Brain pericyte (primary cell): ENCODE measurements at places on chromosomes 4 and X.

- DNase-seq, result no peak
Observed at GRCh38 chr4:174946246-174946645, 28.1 kb downstream of the ADAM29 start.

GRCh38 chrX:15129412-15129811 lies 140.5 kb downstream of the ASB9 start:
- no peak for DNase-seq

DNA sequence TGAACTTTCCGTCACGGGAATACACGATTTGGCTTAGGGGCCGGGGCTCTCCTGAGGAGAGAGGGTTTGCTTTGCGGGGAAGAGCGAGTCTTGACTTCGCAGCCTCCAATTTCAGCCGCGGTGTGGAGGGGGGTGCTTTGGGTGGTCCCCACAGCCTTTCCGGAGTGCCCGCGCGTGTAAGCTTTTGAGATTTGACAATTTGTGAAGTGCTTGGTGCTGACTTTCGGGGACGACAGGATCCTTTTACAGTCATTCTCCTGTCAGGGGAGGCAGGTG lies 355 bp downstream of the SCML1 start:
- DNase-seq, result no peak

DNA sequence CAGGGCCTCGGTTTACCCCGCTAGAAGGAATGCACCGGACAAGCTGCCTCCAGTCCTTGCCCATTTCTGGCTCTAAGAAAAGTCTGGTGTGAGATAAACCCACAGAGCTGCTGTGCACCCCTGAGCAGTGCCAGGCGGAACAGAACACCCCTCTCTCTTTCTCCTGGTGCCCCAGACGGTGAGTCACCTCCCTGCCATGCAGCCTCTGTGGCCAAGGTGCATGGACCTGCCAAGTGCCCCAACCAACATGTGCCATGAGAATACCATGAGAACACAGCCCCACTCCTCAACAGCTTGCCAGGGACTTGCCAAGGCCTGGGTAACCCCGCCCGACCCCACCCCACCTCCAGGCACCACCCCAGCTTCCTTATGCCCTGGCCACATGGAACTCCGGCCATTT lies 47.7 kb upstream of the MAN2B2 start:
- no peak for DNase-seq

- DNase-seq, result no peak
Observed at GRCh38 chr4:27176881-27177280, 316.2 kb downstream of the STIM2 start.

DNA sequence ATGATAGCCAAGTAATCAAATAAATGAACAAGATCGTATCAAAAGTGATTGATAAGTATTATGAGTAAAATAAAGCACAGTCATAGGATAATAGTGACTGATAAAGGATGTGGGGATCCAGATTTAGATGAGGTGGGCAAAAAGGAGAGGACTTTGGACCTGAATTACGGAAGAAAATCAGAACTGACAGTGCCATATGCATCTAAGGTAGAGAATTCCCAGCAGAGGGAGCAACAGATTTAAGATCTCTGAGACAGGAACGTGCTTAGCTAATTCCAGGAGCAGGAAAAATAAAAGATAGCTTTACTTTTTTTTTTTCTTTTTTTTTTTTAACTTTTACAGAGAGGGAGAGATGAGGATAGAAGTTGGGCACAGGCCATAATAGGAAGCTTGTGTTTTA lies 189.9 kb downstream of the NWD2 start:
- DNase-seq, result no peak

GRCh38 chr4:26196567-26196966 lies 124.2 kb upstream of the RBPJ start:
- DNase-seq, result no peak

DNA sequence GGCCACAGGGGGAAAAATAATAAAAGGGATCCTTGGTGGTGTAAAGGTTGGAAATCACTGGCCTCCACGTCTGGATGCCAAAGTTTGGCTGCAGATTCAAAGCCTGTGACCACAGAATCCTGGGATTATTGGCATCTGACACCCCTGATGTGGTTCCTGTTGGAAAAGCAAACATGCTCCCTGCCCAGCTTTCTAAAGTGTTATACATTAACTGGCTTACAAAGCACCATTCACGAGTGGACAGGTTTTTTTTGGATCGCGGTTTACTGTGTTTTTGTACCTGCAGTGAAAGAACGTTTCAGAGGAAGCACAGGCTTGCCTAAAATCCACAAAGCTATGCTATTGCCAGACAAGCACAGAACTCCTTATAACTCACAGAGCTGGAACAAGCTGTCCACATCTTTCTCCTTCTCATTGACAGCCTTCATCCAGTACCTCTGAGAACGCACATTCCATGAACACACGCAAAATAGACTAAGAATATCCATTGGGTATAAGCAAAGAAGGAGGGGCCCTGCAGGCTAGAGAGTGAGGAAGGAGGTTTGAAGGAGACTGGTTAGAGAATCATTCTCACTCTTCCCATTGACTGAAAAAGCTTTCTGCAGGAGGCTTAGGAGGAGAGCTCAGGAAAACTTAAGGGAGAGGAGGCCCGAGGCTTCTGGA lies 14.5 kb upstream of the CAPN6 start:
- no peak for DNase-seq

- no peak for DNase-seq
Observed at GRCh38 chr4:168724243-168724642, 227.4 kb downstream of the PALLD start.

DNA sequence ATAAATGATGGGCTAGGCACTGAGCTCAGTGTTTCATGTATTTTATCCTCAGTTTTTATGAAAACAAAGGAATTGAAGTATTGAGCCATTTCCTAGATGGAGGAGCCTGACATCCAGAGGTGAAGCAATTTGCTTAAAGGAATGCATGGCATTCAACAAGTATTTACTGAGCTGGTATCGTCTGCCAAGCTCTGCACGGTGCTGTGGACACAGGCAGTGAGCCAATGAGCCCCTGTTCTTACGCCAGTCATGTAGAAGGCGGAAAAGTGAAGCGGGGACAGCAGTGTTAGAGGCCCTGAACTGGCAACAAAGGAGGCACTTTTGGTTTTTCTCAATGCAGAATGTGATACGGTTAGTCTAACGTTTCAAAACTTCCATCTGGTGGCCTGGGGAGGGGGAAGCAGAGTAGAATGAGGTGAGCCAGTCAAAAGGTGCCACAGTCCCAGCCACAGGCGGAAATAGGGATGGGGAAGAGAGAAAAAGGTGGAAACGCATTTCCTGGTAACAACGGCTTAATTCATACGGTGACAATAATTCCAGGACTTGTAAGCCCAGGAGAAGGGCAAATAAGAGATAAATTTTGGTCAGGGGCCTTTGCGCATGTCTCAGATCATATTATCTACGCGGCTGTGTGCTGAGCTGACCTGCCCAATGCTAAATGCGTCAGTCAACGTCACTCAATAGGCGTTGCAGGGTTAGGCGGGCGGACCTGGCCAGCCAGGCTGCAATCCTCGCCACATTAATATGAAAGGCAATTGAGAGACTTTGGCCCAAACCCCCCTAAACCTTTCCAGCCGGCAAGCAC lies 133.9 kb downstream of the AFAP1 start:
- no peak for DNase-seq

GRCh38 chr4:153725136-153725830 lies 34.5 kb downstream of the RNF175 start:
- DNase-seq, result no peak

DNA sequence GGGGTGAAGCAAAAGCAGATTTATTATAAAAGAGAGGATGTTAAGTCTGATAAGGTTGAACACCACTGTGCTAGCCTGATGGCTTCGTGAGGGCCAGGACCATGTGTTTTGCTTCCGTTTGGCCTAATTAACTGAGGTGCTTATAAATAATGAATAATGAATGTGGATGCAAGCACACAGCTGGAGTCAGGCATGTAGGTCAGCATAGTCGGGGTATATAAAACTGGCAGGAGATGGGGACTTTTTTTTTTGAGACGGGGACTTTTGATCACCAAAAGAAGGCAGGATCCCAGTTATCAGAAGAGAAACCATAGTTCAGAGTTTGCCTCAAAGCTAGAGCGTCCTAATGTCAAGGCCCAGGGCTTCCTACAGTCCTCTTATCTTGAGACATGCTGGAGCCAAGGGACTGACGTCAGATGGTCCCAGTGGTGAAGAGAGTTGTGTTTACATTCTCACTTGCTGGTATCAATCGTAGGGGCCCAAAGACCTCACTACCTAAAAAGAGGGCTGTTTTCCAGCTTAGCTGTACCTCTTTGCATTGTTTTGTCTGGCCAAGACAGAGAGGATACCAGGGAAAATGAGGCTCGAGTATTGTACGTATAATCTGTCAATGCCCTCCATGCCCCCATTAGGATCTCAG lies 50.4 kb downstream of the RTL9 start:
- no peak for DNase-seq

DNA sequence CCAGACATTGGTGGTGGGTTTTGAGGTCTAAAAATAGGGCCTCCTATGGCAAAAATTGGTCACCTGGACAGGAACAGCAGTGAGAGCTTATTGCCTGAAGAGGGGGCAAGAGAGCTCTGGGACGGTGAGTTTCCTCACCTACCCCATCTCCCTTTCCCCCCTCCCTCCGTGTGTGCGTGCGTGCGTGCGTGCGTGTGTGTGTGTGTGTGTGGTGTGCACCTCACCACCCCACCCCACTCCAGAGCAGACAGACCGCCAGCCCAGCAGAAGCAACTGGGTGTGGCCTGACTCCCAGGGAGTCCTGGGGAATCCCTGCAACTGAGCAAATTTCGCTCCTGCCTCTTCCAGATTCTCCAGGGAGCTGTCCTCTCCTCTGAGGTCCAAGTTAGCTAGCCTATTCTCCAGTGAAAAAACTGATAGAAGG lies 44.7 kb downstream of the PRPS1 start:
- DNase-seq, result no peak

GRCh38 chr4:3340038-3340699 lies 47.3 kb downstream of the RGS12 start:
- DNase-seq, result no peak

GRCh38 chr4:151013944-151014343 lies 1.1 kb downstream of the LRBA start:
- no peak for DNase-seq

DNA sequence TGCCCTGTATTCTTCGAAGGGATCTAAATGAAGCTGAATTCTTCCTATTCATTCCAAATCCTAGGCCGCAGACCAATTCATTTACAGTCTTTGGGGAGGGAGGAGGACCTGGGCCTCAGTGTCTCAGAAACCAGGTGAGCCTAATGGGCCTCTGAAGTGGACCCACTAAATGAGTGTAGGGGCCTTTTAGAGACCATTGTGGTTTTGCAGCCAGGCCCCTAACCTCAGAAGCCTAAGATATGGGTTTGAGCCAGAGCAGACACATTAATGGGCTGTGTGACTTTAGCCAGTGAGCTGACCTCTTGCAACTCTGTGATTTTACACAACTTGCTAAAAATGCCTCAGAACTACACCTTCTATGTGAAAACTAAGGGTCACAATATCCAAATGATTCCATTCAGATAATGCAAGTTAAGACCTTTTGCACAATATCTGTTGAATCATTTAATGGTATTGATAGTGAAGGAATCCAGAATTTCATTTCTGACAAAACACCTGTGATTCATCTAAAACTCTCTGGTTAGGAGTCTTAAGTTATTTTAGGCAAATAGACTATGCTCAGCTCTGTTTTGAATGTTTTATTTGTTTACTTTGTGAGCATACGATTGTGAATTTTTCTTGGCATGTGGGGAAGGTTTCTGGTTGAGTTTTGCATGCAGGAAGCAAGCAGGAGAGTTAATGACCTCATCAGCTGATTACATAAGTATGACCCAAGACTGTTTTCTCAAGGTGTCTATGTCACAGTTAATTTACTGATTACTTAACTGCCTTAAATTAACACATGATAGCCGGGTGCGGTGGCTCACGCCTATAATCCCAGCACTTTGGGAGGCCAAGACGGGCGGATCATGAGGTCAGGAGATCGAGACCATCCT lies 75.0 kb downstream of the EVC start:
- no peak for DNase-seq

GRCh38 chr4:51932261-51932660 lies 87.9 kb downstream of the LRRC66 start:
- no peak for DNase-seq

DNA sequence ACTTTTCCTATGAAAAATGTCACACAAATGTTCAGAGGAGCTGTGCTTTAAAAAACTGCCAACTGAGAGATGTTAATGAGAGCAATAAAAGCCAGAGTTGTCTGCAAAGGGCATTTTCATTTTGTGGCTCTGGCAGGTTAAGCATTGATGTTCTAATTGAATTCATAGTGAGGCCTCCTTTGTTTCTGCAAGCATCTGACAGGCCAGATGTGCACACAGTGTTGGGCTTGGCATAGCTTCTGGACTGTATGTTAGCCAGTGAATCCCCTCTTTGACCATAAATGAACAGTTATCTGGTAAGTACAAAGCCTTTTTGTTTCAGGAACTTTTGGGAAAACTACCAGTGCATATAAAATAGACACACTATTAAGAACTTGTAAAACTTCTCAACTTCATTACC lies 81.9 kb downstream of the JADE3 start:
- DNase-seq, result no peak

GRCh38 chr4:74504212-74504611 lies 59.3 kb downstream of the AREG start:
- peak; percentile 43 for DNase-seq

DNA sequence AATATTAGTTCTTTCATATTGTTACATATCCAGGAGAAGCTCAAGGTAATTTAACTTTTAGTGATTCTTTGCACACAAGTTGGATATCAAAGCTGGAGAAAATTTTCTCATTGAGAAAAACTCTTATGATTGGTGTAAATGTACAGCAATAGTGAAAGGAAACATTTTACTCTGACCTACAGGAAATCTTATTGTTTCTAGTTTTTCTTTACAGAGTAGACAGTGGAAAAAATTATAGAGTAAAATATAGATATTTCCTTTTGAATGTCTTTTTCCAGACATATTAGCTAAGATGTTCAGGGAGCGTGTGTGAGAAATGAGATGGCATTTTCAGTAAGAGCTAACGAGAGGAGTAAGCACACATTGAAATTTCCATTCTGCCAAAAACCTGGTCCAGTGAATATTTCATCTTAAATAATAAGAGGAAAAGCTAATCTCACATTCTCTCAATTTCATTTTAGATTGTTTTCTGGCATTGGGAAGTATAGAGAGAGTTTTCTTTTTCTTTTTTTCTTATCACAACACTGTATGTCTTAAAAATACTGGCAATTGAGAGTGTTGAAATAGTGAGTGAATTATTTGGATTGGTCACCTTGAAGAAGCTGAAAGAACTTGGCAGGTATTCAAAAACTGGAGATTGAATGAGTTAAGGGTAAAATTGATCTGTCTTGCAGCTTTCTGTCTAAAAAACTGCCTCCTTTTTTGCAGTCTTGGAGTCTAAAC lies 15.6 kb upstream of the ATP8A1 start:
- DNase-seq, result no peak

DNA sequence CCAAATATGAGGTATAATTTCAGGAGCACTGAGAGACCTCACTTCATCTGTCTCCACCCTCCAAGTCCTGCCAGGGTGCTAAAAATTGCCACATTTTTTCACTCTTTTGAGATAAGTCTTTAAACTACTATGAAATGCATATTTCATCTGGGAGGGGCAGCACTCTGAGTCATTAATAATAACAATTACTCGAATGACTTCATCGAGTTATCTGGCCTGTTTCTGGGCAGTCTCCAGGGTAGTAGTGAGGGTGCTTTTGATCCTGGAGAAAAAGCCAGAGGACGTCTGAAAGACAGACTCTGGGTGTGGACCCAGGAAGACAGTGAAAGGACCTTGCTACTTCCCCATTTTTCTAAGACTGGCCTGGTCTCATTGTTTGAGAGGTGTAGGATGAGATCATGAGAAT lies 42.3 kb upstream of the SRD5A3 start:
- no peak for DNase-seq
